ENCODE measurements at places on chromosomes 12 and 14.

GRCh38 chr14:74555476-74556050, 56.5 kb downstream of the LTBP2 start:
- no peak for DNase-seq

DNA sequence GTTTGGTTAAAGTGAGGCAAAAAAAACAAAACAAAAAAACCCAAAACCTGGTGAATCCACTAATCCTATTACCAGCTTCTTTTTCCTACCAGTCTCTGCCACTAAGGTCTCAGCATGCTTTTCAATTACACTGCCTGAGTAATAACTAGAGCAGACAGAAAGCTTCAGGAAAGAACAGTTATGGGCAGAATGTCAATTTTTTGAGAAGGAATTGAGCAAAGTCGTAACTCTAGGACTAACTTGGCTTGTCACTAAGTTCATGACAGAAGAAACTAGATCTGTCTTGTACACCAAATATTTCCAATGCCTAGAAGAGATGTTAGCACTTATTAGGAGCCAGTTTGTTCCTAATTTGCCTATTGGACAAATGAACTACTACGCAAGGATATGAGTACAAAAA, 148.8 kb upstream of the CNOT2 start:
- no peak for DNase-seq

- DNase-seq, result no peak
Observed at GRCh38 chr12:115857160-115857920, 420.2 kb downstream of the MED13L start.

DNA sequence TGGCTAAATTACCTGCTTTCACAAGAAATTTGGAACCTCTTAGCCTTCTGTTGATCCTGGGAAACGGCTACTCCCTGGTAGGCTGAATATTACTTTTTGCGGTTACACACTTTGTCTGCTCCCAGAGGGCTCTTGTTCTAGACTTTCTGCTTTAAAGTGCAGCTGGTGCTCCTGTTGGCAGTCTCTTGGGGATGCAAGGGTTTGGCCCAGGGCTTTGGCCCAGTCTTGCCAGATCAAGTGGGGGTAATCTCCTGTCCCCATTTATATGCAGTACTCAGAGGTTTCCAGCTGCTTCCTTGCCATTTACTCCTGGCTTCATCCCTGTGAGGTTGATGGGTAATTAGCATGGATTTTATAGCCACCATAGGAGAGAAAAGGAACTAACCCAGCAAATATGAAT, 558.2 kb upstream of the MIS18BP1 start:
- DNase-seq, result no peak

DNA sequence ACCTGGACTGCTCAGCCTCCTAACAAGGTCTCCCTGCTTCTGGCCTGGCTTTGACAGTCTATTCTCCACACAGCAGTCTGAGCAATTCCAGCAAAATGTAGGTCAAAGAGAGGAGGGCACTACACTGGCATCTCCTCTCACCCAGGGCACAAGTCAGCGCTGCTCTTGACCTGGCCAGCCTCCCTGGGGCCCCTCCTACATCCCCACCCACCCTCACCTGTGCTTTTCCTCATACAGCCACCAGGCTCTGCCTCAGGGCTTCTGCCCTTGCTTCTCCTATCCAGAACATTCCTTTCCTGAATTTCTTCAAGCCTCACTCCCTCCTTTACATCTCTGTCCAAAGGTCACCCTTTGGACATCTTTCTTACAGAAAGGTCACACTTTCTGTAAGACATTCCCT, 33.7 kb downstream of the GALNT4 start:
- no peak for DNase-seq

DNA sequence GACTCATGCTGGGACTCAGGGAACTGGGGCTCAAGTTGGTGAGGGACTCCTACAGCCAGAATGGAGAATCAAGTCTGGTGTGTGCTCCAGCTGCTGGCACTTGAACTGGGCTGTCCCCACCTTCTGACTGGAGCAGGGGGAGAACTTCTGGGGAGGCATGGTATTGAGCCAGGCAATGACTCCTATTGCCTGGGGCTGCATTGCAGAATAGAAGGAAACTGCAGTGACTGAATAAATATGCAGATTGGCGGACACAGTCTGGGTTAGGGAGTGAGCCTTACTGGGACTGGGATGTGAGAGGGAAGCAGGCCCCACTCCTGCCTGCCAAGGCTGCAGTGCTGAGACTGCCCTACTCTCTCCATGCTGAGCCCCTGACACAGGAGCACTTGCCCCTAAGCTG, 8.8 kb upstream of the ZNF268 start:
- DNase-seq, result no peak

DNA sequence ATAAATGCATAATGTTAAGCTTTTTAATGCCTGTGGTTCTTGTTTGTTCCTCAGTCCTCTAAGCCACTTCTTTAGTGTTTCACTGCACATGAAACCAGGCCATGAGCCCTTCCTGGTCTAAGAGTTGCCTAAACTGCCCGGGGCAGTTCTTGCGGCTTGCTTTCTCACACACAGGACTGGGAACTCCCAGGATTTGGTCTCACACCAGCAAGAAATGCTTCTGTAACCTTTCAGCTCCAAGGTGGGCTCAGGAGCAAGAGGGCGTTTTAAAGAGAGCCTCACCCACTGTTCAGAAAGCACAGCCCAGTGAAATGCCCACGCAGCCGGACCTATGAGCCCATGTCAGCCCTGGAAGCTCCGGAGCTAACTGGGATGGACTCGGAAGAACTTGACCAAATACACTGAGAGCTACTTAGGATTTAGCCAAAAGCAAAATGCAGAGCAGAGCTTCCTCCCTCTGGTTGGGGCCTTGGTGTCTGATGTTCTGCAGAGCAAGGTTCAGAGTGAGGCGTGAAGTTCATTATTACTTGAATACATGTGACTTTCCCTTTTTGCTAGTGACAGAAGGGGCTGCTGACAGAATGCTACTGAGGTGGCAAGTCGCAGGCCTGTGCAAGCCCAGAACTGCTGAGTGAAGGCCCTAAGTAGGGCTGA, 23.4 kb downstream of the SLC25A29 start:
- no peak for DNase-seq

- DNase-seq, result no peak
Observed at GRCh38 chr14:58824796-58825195, 187.0 kb downstream of the DACT1 start.

DNA sequence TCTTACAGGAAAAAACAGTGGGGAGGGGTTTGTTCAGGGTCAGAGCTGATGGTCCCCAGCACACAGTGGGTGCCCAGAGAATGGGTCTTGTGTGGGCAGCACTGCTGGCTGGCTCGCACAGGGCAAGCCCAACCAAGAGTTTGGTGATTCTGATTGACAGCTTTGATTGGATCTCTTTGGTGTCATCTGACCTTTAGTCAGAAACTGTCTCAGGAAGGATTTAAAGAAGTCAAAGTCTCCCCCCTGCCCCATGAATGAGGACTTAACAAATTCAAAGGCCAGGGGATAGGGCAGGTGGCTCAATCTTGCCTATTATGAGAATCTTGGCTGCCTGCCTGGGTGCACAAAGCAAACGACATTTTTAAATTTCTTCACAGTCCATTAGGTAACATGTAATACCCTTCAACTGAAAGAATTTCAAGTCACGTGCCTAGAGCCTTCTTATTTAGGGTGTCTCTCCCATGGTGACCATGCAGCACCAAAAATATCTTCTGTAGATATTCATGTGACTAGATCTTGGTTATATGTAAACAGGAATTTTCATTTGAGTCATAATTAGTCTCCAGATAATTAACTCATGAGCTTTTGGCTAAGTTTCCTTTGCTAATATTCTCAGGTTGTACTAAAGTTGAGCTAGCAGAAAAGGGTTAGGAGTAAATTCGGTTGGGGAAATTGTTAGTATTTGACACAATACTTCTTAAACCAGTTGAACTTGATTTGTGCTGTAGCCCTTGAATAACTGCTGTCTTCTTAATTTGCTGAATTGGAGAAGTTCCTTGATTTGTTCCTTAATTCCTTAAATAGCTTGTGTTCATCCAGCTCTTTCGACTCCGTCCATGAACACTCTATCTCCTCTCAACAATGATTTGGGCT, 54.5 kb upstream of the HECTD1 start:
- no peak for DNase-seq

DNA sequence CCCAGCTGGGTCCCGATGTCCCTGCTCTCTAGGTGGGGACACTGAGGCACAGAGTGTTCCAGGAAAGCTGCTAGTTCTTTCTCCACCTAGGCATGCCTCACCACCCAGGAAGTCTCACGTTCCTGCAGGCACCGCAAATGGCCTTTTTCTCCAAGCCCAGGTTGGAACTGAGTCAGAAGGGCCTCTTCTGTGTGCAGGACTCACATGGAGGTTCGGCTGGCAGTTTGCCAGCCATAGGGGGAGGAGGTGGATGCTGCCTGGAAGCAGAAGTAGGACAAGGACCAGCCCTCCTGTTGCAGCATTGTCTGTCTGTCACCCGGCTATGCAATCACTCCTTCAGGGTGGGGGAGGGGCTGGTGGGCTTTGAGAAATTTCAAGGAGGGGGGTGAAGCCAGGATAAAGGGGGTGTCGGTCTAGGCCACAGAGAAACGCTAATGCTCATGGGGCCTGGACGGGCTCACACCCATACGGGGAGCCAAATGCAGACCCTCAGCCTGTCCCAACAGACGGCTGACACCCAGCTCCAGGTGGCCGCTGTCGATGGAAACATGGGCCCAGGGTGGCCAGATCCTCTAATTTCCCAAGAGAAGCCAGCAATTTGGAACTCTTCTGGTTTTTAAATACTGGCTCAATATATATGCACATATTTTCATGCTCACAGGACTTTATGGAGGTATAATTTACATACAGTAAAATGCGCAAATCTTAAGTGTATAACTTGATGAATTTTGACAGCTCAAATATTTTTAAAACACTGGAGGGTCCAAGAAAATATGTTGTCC, 120.5 kb downstream of the PHETA1 start:
- no peak for DNase-seq

DNA sequence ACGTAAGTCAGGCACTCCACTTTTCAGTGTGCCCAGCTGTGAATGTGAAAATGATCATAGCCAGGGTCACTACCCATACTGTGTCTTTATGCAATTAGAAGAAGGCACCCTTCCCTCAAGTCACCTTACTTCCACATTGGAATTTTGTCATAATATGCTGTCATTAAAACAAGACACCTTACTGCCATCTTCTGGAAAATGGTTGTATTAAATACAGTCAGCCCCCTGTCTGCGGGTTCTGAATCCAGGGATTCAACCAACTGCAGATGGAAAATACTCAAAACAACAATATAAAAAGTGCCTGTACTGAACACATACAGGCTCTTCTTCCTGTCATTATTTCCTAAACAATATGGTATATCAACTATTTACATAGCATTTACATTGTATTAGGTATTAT, 70.2 kb upstream of the TBX5 start:
- DNase-seq, result no peak

GRCh38 chr14:32343926-32344430, 14.9 kb downstream of the AKAP6 start:
- no peak for DNase-seq

DNA sequence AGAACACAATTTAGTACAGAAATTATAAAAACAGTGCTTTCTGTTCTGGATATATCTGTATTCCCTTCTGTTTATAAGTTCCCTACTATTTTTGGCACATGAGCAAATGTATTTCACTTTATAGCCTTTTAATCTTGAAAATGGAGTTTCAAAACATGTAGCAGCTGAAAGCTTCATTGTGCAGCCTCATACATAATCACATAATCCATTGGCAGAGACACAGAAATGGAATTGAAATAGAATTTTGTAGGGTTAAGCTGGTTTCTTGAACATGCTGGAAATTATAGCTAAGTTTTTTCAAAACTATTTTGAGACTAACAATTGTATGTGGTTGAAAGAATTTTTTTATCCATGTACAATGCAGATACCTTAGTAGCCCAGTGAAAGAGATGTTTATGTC, 614.3 kb upstream of the MDGA2 start:
- DNase-seq, result no peak

- no peak for DNase-seq
Observed at GRCh38 chr12:64587447-64587846, 22.8 kb upstream of the RASSF3 start.

DNA sequence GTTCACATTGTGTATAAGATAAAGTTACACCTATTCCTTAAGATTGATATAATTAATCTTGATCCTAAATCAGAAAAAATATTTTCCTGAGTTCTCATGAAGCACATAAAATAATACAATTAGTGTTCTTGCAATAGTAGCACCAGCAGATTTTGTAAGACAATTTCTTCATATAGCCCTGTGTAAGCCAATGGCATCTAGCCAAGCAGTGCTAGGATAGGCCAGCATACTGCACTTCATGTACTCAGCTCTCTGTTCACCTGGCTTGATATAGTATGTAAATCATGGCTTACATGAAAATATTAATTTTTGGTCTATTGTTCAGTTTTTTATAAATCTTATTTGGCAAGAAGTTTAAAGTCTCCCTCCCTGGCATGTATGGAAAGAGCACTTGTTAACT, 1.9 kb downstream of the KLRF2 start:
- DNase-seq, result no peak

DNA sequence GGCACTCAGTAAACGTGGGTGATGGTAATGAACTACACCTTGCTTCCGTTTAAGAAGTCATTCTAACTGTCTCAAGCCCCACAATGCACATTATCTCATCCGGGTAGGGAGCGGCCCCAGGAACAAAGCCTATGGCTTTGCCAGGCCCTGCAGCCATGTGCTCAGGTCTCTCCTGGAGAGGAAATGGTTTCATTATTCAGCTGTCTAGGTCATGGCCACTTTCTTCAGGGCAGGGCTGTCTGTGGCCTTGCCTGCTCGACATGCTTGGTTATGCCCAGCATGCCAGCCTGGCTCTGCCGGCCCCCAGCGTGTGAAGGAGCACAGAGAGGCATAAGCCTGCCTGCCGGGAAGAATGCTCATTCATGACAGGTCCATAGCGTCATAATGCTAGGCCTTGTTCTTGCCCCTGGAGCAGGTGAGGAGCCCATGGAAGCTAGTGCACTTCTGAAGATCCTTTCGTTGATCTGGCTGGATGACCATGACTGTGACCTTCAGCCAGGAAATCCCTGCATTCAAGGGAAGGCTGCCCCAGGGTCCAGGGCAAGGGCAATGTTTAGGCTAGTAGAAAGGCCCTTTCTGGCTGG, 26.3 kb upstream of the FOS start:
- DNase-seq, result no peak

DNA sequence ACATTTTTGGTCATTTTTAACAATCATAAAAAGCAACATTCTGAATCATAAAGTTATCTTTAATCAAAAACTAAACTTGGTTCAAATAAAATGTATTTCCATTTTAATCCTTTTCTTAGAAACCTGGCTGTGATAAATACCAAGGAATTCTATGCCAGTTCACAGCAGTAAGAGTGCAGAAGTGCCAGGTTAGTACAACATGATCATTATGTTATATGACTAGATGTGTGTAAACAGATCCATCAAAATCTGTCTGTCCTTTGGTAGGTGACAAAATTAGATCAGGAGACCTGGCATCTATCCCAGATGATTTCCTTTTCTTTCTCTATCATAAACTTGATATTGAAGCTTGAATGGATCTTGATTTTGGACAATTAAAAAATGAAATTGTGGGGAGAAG, 200.6 kb upstream of the STXBP6 start:
- DNase-seq, result no peak
